Frontal cortex (tissue), 4 donors: ENCODE measurements at places on chromosomes 3 and 15.

DNA sequence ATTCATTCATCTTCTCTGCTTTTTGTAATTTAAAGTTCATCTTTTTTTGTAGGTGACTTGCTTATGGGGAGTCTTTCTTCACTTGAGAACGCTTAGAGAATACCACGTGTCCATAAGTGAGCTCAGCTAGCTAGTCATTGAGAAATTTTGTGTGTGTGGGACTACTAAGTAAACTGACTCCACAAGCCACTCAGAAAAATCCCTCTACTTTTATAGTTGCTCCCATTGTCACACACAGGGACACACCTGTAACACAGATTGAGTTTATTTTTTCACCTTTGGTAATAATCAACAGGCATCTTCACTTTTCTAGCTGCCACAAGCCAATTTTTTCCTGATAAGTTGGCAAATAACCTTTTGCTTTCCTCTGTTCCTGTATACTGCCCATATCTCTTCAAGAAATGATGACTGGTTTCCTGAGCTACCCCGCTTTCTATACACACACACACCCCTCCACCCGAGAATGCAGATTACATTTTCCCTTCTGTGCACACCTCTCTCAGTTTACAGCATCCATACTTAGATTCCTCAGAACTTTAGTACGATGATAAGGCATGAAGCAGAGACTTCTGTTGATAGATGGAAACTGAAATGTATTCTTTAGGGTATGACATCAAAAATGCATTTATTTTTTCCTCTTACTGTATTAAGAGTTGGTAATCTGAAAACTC is 4.6 kb downstream of the TSC22D2 start:
- DNase-seq, result peak; percentile 31

GRCh38 chr3:8741581-8742261 is 8.1 kb downstream of the CAV3 start:
- DNase-seq, result no peak

GRCh38 chr3:4523710-4524698 is 30.9 kb downstream of the ITPR1 start:
- no peak for DNase-seq

DNA sequence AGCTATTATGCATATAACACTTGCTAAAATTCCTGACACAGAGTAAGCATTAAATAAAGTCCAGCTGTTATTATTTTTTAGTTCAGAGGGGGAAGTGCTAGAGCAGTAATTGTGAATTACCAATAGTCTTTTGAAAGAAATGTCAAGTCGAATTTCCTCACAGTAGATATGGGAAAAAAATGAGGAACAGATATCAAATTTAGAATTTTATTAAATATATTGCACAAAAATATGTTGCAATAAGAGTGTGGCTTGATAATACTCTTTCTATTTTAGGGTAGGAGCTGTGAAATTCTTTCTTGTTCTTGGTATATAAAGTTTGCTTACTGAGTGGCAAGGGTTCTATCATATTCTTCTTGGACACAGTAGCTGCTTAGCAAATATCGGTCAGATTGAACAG is 181.3 kb downstream of the NFKBIZ start:
- no peak for DNase-seq
